ENCODE measurements at places on chromosomes 5 and 9.
A peak's percentile ranks its signal among the peaks of the same experiment; 100 is the strongest.

- DNase-seq: peak; percentile 38
These were observed 4.9 kb upstream of the HRH2 start for GRCh38 chr5:175652741-175653663.

- no peak for DNase-seq
These were observed 31.0 kb downstream of the GOLGA2 start for GRCh38 chr9:128244837-128245231.

DNA sequence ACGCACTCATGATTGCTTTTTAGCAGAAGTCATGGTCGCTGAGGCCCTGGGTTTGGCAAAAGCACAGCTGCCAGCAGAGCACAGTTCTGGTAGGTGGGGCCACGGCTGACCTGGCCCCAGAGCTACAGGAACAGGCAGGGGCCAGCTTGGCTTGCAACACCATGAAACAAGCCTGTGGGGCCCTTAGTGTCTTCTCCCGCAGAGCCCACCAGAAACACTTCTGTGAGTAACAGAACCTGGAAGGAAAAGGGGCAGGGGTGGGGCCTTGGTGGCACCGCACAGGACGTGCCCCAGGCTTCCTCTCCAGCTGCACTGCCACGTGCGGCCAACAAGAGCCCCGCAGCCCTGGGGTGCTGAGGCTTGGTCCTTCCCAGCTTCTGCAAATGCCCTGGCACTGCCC lies 4.8 kb downstream of the ASB6 start:
- no peak for DNase-seq

DNA sequence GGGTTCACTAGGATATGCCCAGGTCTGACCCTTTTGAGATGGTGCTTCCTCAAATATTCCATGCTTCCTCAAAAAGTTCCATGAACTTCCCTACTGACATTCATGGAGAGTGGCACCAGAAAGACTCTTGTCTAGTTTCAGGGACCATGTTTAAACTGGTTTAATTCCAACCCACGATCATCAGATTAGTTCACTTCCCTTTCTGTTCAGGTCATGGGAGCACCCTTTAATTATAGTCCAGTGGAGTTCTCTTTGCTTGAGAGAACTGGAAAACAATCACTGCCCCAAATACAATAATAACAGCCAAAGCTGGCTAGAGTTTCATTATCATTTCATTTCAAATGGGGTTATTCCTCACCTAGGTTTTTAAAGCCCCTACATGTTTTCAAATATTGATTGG lies 9.7 kb upstream of the ERBIN start:
- DNase-seq: no peak

DNA sequence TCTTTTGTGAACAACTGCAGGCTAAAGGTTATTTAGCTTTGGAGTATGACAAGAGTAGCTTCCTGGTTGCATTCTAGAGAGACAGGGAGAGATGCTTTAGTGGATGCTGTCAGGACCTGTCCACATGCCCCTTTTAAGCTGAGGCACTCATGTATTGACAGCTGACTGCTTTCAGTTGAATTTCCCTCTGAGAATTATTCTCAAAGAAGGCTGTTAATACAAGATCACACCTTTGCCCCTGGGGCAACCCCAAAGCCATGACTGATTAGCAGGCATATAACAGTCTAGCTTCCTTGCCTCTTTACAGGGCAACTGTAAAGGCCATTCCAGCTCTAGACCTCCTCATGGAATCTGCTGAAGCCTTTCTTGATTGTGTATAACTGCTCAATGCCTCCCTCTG lies 117.6 kb upstream of the ATP10B start:
- no peak for DNase-seq

DNA sequence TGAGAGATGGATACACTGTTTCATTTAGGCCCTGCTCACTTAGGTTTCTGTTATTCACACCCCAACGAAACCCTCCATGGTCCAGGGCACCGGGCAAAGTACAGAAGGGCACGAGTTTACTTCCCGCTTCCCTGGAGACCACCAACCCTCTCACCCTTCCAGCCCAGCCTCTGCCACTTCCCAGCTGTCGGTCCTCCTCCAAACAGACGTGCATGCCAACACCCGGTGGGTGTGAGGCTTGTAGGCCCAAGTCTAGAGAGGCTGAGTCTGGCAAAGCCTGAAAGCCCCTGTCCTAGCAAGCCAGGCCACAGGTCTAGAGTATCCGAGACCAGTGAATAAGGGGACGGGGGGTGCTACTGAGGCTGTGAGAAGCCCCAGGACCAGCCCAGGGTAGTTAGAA lies 7.1 kb upstream of the FGFR4 start:
- DNase-seq: no peak

GRCh38 chr9:18438300-18438925 lies 35.5 kb upstream of the ADAMTSL1 start:
- DNase-seq: no peak

- DNase-seq: no peak
These were observed 16.8 kb downstream of the MEGF9 start for GRCh38 chr9:120697448-120697847.

GRCh38 chr5:57094753-57095683 lies 78.8 kb upstream of the GPBP1 start:
- DNase-seq: no peak

- no peak for DNase-seq
These were observed 385.8 kb upstream of the PCSK5 start for GRCh38 chr9:75504721-75505120.

GRCh38 chr9:94663640-94664039 lies 24.3 kb upstream of the FBP1 start:
- DNase-seq: no peak

DNA sequence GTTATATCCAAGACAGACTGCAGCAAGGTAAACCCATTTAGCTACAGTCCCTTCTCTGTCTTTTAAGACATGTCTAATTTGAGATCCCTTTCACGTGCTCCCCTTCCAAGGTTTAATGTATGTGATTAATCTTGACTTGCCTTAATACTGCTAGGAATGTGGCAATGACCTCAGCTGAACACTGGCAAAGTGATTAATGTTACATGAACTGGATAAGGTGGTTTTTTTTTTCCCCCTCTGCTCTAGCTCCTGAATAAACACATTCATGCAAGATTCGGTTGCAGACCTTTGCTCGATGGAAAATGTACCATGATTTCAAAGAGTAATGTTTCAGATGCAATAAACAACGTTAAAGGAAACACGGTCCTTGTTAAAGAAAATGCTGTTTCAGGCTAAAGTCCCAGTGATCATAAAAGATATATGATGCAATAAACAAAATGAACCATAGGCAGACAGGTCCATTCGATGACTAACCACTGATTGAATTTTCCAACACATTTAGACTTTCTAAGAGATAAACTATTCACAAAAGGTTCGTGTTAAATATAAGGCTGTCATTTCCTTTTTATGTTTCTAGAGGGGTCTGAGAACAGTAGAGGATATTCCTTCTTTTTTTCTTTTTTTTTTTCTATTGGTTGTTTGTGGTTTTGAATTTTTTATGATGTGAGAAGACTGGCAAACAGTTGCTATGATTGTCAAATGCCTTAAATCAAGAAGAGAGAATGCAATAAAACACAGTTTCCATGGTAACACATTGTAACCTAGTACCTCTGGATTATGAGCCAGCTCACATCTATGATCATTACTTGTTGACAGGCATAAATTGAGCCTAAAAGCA lies 44.7 kb upstream of the ZNF608 start:
- DNase-seq: no peak

DNA sequence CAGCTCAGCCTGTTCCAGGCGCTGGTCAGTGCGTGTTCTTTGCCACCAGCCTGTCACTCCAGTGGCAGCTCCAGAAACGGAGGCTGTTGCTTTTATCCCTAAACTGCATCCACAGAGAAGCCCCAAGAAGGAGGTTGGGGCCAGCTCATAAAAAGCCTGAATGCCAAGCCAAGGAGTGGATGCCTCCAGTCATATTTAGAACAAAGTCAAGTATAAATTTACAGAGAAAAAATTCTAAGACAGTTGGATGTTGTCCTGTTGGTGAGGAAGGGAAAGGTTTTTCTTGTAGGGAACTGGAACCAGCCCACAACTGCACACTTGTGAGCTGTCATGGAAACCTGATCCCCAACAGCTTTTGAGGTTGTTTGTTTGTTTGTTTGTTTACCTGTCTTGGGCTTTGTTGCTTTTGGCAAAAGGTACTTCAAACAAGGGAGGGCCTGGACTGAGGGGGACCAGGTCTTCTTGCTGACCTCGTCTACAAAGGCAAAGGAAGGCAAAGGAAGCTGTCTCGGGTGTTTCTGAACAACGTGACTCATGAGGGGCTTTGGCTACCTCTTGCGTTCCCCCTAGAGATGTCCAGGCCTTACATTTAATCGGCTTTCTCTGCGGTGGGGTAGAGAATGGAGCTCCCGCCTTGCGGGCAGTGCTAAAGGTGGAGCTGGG lies 36.7 kb downstream of the OLFML2A start:
- no peak for DNase-seq

DNA sequence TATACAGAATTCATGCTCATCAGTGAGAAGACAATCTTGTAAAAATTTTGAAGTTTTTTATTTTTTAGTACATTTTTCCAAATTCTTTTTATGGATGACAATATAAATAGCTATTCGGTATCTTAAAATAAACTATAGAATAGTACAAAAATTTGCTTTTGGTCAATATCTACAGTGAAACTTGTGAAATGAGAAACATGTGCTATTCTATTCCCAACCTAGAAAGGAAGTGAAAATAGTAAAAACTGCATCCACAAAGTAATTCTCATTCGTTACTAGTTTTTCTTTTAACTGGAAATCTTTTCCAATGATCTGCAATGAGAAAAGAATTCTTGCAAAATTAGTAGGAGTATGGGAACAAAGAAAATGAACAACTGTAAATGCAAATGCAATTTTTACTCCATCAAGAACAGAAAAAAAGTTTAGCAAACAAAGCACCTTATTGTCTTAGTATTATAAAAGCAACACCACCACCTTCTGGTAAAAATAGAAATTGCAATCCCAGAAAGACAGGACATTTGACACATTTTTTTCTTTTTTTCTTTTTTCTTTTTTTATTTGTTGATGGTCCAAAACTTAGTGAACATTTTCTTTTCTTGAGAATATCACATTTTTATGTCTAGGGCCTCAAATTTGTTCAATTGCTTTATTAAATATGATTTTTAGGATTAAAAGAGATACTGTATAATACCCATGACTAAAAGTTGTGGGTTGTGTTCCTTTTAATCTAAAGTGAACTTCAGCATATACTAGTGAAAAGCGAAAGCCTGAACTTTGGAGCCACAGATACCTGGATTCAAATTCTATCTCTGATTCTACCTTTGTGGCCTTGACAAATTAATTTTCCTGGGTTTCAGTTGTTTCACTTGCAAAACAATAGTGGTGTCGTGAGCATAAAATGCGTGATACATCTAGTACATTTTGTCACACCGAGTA lies 72.3 kb downstream of the SLCO4C1 start:
- no peak for DNase-seq

DNA sequence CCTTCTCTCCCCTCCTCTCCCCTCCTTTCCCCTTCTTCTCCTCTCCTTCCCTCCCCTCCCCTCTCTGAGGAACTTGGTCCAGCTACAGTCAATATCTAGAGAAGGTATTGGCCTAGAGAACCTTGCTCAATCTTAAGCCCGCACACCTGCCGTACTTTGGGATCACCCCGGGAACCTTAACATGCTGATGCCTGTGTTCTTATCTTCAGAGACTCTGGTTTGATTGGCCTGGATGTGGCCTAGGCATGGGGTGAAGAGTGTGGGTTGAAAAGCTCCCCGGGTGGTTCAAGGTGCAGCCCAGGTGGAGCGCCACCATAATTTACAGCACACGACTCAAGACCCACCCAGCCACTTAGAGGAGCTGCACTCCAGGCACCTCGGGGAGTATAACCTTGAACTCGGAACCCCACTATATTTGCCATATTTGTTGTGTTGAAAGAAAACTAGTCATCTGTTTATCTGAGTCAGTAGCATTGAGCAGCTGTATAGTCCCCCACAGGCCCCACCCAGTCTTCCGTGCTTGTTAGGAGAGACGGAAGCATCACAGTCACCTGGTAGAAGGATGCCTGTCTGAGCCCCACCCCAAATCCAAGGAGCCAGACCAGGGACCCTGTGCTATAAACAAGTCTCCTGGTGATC lies 14.4 kb upstream of the PHF19 start:
- no peak for DNase-seq

DNA sequence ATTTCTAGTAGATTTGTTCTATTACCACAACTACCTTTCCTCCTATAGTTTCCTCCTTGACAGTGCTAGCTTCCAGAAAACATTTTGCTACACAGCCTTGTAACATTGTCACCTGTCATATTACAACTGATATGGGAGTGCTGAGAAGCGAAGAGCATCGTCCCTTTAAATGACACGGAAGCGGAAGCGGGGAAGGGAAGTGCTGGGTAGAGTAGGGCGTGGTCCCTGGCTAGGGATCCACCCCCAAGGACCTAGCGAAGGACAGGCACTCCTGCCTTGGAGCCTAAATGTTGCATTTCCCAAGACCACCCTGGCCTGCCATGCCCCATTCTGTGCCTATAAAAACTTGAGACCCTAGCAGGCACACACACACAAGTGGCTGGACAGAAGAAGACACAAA lies 57.4 kb upstream of the RANBP6 start:
- DNase-seq: no peak

GRCh38 chr5:60196385-60197113 lies 303.0 kb upstream of the PDE4D start:
- DNase-seq: no peak

- DNase-seq: no peak
These were observed 14.3 kb upstream of the CXCL14 start for GRCh38 chr5:135593141-135593540.

DNA sequence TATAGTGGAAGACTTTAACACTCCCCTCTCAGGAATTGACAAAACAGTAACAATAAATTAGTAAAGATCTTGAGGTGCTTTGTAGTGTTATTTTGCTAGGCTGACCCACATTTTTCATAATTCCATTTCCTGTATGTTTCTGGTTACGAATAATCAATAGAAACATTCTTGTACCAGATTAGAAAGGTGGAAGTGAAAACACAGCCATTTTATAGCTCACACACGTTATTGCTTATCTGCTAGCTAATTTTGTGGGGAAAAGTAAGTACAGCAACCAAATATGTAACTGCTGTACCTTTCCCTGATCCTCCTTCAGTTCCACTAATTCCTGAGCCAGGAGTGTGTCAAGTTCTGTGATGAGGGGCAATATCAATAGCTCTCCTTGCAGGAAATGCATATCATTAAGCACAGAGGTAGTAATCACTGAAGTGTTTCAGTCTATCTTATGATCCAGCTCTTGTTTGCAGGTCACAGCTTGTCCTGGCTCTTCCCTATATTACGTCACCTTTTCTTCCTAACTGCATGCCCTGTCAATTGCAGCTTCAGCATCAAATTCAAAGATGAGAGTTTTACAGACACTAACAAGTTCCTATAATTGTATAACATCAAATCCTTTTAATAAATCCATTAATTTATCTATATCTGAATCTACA lies 59.4 kb downstream of the MINAR2 start:
- DNase-seq: no peak

- DNase-seq: no peak
These were observed 51.0 kb downstream of the IRF1 start for GRCh38 chr5:132439521-132440089.

DNA sequence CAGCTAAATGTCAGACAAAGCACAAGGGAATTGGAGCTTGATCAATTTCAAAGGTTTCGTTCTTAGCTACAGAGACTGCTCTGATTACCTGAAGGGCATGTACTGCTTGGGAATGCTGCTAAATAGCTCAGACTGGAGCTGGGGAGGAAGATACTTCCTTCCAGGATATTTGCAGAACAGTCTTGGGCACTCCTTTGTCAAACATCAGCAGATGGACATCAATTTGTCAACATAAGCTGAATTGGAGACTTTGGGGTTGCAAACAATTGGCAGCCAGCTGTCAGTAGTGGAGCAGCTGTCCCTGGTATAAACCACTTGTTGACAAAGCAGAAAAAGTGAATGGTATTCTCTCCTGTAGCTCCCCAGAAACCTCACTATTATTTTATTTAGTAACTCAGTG lies 182.0 kb downstream of the CCDC192 start:
- DNase-seq: no peak

- no peak for DNase-seq
These were observed 76.8 kb downstream of the PTPN3 start for GRCh38 chr9:109421026-109421970.

All from stimulated activated CD4-positive, alpha-beta T cell treated with anti-CD3 and anti-CD28 coated beads, TNF-alpha, amount 100 ng/mL, for 1 hour (primary cell).